Caki2 (cell line): ENCODE measurements at places on chromosomes 6 and 20. TPM values are rescaled to one million over a fixed set of nuclear protein-coding genes. Genes with fewer than 3 reads are reported as not detected.

PI16 gene
- not detected in 2 replicates for total RNA-seq

DNA sequence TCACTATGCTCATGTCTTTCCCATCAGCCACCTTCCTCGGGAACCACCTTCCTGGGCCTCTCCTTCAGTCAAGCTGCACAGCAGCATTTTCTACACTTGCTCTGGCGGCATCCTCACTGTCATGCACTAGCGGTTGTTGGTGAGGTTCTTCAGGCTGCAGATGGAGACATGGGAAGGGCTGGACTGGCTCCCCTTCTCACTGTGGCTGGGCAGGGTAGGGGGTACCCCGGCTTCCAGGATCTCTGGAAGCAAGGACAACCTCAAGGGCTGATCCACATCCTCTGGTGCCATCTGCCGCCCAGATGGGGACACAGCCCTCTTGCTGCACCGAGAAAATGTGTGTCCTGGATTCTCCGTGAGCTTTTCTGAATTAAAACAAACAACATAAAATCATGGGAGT, 180.1 kb upstream of the RNF24 start:
- no peak for DNase-seq

- no peak for DNase-seq
These were observed 552.5 kb downstream of the HAO1 start for GRCh38 chr20:7387638-7388193.

BPIFB4 gene
- total RNA-seq, result not detected in 2 replicates

- no peak for DNase-seq
These were observed 201.3 kb upstream of the SSTR4 start for GRCh38 chr20:22833851-22834250.

- no peak for DNase-seq
These were observed 164.1 kb downstream of the ID4 start for GRCh38 chr6:20001286-20001685.
